ENCODE measurements at places on chromosomes 11 and 22.

- DNase-seq, result no peak
These were observed 84.1 kb upstream of the BARX2 start for GRCh38 chr11:129291546-129291945.

DNA sequence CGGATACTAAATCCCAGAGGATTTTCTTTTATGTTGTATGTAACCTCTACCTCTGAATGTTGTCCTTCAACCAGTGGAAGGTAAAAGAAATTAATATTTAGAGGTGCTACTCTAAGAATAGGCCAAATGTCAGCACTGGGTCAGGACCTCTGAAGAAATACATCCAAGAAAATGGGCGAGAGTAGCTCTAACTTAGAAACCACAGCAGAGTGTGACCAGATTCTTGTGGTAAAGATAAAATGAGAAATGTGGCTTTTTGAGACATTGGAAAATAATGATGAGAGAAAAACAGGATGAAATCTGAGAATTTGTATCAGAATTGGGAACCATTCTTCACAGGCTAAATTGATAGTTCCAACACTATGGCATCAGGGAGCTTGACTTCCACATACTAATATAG lies 63.5 kb downstream of the CSTPP1 start:
- no peak for DNase-seq

- DNase-seq, result peak; percentile 43
These were observed 446 bp downstream of the VSTM5 start for GRCh38 chr11:93849751-93850593.

- peak; percentile 19 for DNase-seq
These were observed 14.2 kb downstream of the PEX26 start for GRCh38 chr22:18091916-18092526.

GRCh38 chr11:34988294-34989255 lies 72.2 kb downstream of the PDHX start:
- peak; percentile 77 for DNase-seq

DNA sequence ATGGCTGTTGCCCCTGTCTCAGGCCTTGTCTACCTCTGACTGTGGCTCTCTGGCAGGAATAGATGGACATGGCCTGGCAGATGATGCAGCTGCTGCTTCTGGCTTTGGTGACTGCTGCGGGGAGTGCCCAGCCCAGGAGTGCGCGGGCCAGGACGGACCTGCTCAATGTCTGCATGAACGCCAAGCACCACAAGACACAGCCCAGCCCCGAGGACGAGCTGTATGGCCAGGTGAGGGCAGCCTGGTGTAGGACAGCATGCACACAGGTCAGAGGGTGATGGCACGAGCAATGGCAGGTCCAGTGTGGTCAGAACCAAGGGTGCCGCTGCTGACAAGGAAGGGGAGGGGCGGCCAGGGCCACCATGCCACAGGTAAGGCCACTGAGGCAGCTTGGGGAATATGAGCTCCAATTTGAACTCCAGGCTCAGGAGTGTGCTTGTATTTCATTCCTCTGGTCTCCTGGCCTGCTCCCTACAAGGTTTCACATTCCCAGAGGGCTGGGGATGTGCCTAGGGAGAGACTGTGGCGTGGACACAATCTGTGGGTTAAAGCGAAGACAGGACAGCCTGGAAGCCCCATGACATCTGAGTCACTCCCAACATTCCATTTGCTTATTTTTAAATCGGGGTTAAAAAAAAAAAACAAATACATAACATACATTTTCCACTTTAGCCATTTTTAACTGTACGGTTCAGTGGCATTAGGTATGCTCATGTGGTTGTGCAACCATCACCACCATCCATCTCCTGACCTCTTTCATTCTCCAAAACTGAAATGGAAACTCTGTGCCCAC lies 562 bp downstream of the FOLR3 start:
- DNase-seq, result peak; percentile 20

- no peak for DNase-seq
These were observed 18.1 kb upstream of the HSPA8 start for GRCh38 chr11:123080015-123080414.

DNA sequence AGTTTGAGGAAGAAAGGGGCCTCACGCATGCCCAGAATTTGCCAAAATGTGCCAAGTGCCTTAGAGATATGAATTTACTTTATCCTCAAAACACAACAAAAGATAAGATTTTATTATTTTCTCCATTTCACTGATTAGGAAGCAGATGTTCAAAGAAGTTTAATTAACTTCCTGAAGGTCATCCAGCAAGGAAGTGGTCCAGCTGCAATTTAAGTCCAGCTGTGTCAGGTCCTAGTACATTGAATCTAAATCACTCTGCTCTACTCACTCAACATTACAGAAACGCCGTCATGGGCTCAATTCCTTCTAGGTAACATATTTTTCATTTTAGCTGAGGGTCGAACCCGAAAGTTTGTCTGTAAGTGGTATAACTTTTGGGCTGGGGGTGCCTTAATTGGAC lies 115.4 kb downstream of the CCDC34 start:
- DNase-seq, result no peak

DNA sequence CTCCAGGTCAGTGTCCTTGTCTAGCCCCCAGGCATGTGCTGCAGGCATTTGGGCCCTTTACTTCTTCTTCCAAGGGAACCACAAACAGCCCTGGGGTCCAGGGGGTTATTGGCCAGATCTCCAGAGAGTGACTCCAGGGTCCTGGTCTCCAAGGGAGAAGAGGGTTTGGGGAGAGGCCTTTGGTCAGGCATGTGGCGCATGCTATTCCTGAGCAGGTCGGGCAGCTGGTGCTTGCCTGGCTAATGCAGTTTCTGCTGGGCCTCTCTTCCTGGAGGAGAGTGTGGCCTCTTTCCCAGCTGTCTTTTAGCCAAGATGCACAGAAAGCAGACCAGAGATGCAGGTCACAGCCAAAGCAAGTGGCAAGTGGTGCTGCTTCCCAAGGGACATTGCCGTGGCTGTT lies 3.8 kb upstream of the RFPL2 start:
- DNase-seq, result no peak

- peak; percentile 65 for DNase-seq
These were observed 974 bp downstream of the DGCR8 start for GRCh38 chr22:20080776-20081654.

DNA sequence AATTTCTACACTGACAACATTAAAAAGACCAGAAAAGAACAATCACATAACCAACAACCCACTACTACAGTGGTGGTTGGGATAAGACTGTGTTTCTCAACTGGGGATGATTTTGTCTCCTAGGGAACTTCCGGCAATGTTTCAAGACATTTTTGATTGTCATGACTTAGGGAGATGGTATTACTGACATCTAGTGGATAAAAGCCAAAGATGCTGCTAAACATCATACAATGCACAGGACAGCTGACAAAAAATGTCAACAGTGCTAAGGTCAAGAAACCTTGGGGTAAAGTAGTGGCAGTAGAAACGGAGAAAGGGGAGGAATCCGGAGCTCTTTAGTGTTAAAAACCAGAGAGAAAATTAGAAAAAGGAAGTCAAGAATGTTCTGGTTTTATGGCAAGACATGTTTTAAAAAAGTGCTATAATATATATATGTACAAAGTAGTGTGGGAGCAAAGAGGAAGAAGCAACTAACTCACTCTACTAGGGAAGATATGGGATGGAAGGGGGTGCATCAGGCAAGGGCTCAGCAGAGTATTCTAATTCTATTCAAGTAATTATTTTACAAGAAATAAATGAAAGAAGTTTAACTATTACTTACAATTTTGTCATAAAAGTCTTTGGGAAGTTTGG lies 37.2 kb downstream of the CKAP5 start:
- DNase-seq, result peak; percentile 50

DNA sequence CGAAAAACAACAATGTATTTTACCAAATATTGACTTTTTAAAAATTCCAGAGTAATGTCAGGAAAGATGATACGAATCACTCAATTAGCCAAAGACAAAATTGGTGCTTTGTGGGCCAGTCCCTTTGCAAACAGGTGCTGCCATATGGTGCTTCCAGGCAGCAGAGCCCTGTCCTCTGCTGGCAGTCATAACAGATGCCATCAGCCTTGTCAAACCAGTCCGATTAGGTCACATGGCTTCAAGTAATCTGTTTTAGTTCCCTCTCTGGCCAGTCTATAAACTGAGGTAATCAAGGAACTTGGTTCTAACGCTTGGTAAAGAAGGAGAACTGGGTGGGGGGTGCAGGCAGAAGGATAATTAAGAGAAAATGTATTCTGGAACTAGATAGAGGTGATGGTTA lies 49.1 kb upstream of the CAPRIN1 start:
- DNase-seq, result no peak

- no peak for DNase-seq
These were observed 8.3 kb downstream of the CLCF1 start for GRCh38 chr11:67364783-67365722.

DNA sequence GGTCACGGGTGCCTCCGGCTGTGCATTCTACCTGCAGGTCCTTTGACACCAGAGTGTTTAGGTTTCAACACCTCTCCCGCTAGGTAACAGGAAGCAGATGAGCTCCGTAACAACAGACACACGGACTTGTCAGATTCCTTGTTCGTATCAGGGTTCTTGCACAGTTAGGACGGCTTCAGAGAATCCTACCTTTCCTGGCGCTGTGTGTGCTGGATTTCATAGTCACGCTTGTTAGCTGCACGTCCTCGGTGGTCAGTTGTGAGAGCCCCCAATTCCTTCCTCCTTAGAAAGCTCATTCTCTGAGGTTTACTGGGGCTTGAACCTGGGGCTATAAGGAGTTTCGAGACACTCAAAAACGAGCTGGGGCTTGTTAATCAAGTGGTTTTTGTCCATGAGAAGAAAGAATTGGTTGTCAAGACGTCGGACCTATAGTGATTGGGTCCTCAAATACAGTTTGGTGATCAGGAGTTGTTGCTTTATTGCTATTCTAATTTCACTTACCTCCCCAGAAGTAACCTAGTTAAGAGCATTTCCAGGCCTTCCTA lies 664 bp downstream of the DDB2 start:
- DNase-seq, result no peak

GRCh38 chr11:10743354-10744000 lies 7.6 kb upstream of the CTR9 start:
- DNase-seq, result no peak

- DNase-seq, result no peak
These were observed 238.4 kb downstream of the TBC1D22A start for GRCh38 chr22:47000888-47001287.

GRCh38 chr11:19890308-19890707 lies 177.7 kb downstream of the NAV2 start:
- peak; percentile 97 for DNase-seq

GRCh38 chr11:76228071-76228874 lies 22.0 kb upstream of the WNT11 start:
- no peak for DNase-seq

DNA sequence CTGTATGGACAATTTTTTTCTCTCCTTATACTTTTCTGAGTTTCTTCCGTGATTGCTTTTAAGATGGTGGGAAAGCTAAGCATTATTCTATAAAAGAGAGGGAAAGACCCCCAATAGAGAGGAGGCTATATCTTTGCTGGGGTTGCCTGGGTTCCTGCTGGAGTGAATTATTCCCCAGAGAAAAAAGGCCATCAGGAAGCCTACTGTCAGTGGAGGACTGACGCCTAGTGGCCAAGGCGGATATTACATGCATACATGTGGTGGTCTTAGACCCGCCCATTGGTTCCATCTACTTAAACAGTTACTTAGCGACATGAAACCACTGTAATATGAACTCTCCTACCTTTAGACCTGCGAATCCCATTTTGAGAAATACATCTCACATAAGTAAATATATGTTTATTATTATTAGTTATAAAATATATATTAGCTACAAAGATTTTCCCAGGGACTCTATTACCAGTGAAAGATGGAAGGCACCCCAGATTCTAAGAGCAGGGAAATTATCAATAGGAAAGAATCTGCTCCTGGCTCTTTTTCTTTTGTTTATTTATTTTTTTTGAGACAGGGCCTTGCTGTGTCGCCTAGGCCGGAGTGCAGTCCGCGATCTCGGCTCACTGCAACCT lies 15.7 kb upstream of the PGA3 start:
- DNase-seq, result peak; percentile 73

DNA sequence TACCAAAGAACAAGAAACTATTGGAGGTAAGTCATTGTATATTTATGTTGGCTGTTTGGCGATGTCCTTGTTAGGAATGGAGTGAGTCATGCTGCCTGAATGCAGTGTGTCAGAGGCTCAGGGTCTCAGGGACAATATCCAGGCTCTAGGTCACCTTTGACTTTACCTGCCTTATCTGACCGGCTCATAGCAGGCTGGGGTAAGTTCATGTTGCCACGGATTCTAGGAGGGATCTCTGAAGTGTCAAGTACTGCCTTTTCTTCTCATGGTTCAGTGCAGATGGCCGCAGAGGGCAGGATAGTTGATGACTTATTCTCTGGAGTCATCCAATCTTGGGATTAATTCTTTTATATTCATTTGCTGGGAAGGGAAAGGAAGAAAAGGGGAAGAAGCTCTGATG lies 53.2 kb downstream of the SPON1 start:
- peak; percentile 29 for DNase-seq

DNA sequence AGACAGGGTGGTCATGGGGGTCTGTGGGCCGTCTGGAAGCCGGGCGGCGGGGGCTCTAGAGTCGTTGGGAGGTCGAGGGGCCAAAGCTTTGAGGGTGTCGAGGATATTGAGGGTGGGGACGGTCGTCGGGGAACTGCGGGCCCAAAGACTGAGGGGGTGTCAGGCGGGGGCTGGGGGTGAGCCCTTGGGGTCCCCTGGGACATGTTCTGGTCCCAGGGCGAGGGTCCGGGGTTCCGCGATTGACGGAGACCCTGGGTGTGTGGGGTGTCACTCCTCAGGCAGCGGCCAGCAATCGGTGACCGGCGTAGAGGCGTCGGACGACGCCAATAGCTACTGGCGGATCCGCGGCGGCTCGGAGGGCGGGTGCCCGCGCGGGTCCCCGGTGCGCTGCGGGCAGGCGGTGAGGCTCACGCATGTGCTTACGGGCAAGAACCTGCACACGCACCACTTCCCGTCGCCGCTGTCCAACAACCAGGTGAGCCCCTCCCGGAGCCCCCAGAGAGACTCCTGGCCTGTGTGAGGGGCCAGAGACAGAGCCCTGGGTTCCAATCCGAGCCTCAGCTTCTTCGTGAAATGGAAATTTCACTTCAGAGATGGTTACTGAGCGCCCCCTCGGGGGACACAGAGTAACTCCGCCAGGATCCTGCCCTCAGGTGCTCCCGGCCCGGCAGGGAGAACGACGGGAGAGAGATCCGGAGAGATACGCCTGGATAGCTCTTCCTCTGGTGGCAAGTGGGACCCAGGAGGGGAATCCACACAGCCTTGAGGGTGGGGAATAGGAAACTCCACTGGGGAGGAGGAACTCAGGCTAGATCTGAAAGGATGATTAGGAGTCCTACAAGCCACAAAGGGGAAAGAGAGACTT lies 714 bp downstream of the SDF2L1 start:
- peak; percentile 59 for DNase-seq

Data from fibroblast of skin of right biceps (primary cell).